WTC11 (cell line): ENCODE measurements at places on chromosomes 11 and 22. TPM values are rescaled to one million over a fixed set of nuclear protein-coding genes. Genes with fewer than 3 reads are reported as not detected.

GRCh38 chr11:18332302-18332701 lies 9.9 kb downstream of the GTF2H1 start:
- no peaks in the 10 kb centered on the region for H3K27me3 ChIP-seq
- H3K4me3 ChIP-seq: no peak overlapping the region
- H3K36me3 ChIP-seq: peaks cover 35% of the 10 kb centered on the region
- H3K27ac ChIP-seq: peak overlapping the region; percentile 74

DNA sequence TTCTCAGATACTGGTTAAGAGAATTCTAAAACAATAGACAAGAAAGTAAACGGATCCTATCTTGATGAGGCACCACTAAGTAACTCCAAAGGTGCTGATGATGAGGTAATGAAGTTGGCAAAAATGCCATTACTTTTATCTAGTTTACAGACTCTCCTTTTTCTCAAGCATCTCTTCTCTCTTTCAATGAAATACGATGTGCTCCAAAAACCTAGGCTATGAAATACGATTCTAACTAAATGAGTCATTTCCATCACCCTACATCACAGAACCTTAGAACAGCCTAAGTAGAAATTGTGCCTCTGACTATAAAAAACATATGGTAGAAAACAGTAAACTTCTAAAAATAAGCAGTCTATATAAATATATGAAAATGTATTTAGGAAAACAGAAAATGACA lies 58.9 kb upstream of the ARHGAP32 start:
- no peaks in the 10 kb centered on the region for H3K27me3 ChIP-seq
- peaks cover 62% of the 10 kb centered on the region for H3K4me1 ChIP-seq
- DNase-seq: no peak
- no peak overlapping the region for H3K27ac ChIP-seq

- H3K4me3 ChIP-seq: no peak overlapping the region
- no peaks in the 10 kb centered on the region for H3K27me3 ChIP-seq
- H3K36me3 ChIP-seq: no peaks in the 10 kb centered on the region
These were observed 53.8 kb upstream of the LMO2 start for GRCh38 chr11:33945481-33946268.

DNA sequence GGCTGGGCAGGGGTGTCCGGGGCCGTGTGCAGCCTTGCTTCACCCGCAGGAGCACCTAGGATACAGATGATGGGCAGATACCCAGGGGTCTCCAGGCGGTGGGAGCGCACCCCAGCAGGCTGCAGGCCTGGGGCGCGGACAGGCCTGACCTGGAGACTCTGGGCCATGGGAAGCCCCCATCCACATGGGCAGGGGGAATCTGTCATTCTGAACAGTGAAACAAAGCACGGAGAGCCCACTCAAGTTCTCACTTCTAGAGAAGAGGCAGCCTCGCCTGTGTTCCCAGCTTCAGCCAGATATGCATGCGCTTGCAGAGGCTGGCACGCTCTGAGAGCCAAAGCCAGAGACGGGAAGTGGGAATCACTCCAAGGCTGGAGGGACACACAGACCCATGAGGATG lies 333.1 kb downstream of the BRD1 start:
- no peak for DNase-seq
- peaks cover 3% of the 10 kb centered on the region; the same call in 1 of the 2 replicates for H3K4me1 ChIP-seq
- no peak overlapping the region for H3K4me3 ChIP-seq
- no peak overlapping the region for H3K27ac ChIP-seq

CRYAB gene
- total RNA-seq: 1.3 to 2.1 TPM (median 1.4 TPM) in 3 replicates

DNA sequence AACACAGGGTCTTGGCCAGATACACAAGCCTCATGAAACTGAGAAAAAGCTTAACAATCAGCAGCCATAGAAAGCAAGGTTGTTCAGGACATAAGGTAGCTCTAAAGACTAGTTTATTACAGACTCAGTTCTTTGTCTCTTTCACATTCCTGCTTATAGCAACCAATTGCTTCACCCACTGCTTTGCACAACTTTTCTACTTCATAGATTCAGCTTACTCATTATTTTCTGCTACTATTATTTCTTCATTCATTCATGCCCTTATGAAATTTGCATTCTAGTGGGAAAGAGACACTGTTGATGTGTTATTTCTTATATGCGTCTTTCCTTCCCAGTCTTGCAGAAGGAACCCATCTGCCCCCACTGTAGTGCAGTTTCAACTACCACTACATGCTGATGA lies 4.7 kb downstream of the CCDC34 start:
- H3K4me3 ChIP-seq: no peak overlapping the region
- DNase-seq: no peak
- H3K36me3 ChIP-seq: no peaks in the 10 kb centered on the region
- H3K27ac ChIP-seq: no peak overlapping the region

GRCh38 chr11:126483621-126484195 lies 128.2 kb downstream of the ST3GAL4 start:
- H3K4me3 ChIP-seq: no peak overlapping the region
- no peaks in the 10 kb centered on the region for H3K27me3 ChIP-seq
- no peak overlapping the region for H3K27ac ChIP-seq
- H3K4me1 ChIP-seq: peaks cover 16% of the 10 kb centered on the region
- no peaks in the 10 kb centered on the region for H3K36me3 ChIP-seq
- DNase-seq: no peak

GRCh38 chr11:70755410-70756158 lies 357.3 kb downstream of the CTTN start:
- peaks cover 6% of the 10 kb centered on the region for H3K27me3 ChIP-seq
- H3K27ac ChIP-seq: no peak overlapping the region; the same call in 1 of the 2 replicates
- peak; percentile 90 for DNase-seq
- H3K4me1 ChIP-seq: peaks cover 15% of the 10 kb centered on the region

DNA sequence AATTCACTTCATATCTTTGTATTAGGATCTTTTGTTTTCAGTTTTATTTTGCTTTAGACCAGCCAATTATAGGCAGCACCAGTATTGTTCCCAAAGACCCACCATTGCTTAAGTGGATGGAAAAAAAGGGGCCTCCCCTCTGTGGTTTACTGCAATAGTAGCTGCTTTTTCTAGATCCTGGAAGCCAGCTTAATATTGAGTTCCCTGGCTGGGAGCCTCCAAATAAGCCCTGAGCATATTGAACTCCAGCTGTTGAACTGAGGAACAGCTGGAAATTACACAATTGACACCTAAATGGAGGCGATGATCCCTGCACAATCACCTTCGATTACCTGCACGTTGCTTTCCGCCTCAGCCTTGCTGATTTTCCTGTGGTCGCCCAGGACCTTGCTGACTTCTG lies 576.0 kb downstream of the SOX6 start:
- H3K36me3 ChIP-seq: no peaks in the 10 kb centered on the region
- H3K4me1 ChIP-seq: peaks cover 16% of the 10 kb centered on the region
- H3K27ac ChIP-seq: no peak overlapping the region

HPS4 gene
- 41.1 to 48.1 TPM (median 42.7 TPM) in 3 replicates for total RNA-seq

GRCh38 chr22:42884616-42885375 lies 27.7 kb upstream of the ARFGAP3 start:
- peaks cover 45% of the 10 kb centered on the region for H3K36me3 ChIP-seq
- DNase-seq: no peak
- no peak overlapping the region for H3K4me3 ChIP-seq
- no peak overlapping the region for H3K27ac ChIP-seq
- H3K4me1 ChIP-seq: peaks cover 10% of the 10 kb centered on the region
- no peaks in the 10 kb centered on the region for H3K27me3 ChIP-seq

- no peaks in the 10 kb centered on the region for H3K36me3 ChIP-seq
- no peak overlapping the region for H3K27ac ChIP-seq
- no peak overlapping the region for H3K4me3 ChIP-seq
- no peaks in the 10 kb centered on the region for H3K27me3 ChIP-seq
- H3K4me1 ChIP-seq: peaks cover 32% of the 10 kb centered on the region
- DNase-seq: no peak
These were observed 106.9 kb downstream of the ZBTB16 start for GRCh38 chr11:114166362-114166761.

- no peak overlapping the region for H3K27ac ChIP-seq
- peaks cover 67% of the 10 kb centered on the region for H3K27me3 ChIP-seq
- no peaks in the 10 kb centered on the region for H3K36me3 ChIP-seq
- no peak overlapping the region for H3K4me3 ChIP-seq
- no peak for DNase-seq
These were observed 96.2 kb downstream of the RASSF10 start for GRCh38 chr11:13105237-13105844.

- DNase-seq: no peak
- H3K4me3 ChIP-seq: no peak overlapping the region
- H3K4me1 ChIP-seq: peaks cover 6% of the 10 kb centered on the region; the same call in 1 of the 2 replicates
- no peaks in the 10 kb centered on the region for H3K27me3 ChIP-seq
- no peak overlapping the region; the same call in 1 of the 2 replicates for H3K27ac ChIP-seq
These were observed 51.1 kb downstream of the COMMD9 start for GRCh38 chr11:36238036-36238631.

GRCh38 chr22:45452565-45453379 lies 39.3 kb downstream of the RIBC2 start:
- no peaks in the 10 kb centered on the region for H3K27me3 ChIP-seq
- H3K4me3 ChIP-seq: no peak overlapping the region
- H3K36me3 ChIP-seq: no peaks in the 10 kb centered on the region
- no peaks in the 10 kb centered on the region for H3K4me1 ChIP-seq

DNA sequence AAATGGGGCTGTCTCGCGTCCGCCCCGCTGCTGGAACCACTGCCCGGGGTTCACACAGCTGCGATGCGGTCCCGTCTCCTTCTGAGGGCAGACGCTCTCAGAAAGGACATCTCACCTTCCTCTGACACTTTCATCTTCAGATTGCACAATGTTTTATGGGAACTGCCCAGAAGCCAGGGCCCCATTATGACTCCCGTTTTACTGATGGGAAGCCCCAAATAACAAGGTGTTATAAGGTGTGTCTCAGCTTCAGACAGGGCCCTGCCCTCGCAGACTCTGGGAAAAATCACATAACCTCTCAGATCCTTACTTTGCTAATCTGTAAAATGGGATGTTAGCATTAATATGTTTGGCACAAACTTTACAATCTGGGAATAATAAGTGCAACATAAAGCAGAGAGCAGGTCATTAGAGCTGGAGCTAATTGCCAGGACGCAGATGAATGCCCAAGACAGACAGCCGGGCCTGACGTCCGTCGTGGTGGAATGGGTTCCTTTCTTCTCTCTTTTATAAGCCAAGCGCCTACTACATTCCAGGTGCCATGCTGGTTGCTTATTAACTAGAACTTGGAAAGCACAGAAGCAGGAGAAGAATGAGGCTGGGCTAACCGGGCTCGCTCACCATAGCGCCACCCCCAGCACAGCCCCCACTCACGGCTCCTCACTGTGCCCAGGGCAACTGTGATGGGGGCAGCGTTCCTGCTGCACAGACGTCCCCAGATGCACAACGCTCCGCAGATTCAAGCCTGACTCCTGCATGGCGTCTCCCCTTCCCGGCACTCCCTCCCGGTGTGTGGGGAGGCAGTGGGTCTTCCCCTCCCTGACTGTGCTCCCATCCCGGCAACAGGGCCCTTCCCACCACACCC lies 43.8 kb downstream of the TRMU start:
- no peak for DNase-seq
- peaks cover 34% of the 10 kb centered on the region for H3K4me1 ChIP-seq

TRIM68 gene
- total RNA-seq: 8.2 to 10.7 TPM (median 8.7 TPM) in 3 replicates

DNA sequence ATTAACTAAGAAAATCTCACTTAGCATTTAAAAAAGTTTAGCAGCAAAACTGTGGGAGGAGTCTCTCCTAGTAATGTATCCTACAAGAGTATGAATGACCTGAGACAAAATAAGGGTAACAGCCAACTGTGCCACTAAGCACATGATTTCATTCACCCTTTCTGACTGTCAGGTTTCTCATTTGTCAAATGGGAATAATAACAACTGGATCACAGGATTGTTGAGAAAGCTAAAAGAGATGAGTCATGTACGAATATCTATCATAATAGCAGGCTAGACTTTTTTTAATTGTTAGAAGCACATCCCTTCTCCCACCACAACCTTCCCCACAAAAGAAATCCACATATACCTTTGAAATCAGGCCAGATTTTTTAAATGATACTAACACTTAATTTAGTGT lies 39.5 kb downstream of the MTMR2 start:
- H3K36me3 ChIP-seq: peaks cover 8% of the 10 kb centered on the region
- H3K27me3 ChIP-seq: no peaks in the 10 kb centered on the region
- H3K27ac ChIP-seq: no peak overlapping the region
- DNase-seq: no peak

DNA sequence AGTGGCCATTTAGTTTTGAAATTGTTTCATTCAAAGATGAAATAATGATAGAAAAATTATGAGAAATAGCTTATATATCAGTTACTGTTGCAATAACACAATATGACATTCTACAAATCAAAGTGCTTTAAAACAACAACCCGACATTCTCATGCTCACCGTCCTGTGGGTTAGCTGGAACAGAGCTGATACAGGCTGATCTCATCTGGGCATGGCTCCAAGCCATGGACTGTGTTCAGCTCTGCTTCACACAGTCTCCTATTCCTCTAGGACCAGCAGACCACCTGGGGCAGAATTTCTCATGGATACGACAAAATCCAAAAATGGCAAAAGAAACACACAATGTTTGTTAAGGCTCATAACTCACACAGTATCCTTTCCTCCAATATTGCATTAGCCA lies 178.6 kb downstream of the CNTN5 start:
- peaks cover 60% of the 10 kb centered on the region for H3K4me1 ChIP-seq
- H3K27me3 ChIP-seq: no peaks in the 10 kb centered on the region
- H3K27ac ChIP-seq: peak overlapping the region; percentile 29; the same call in 1 of the 2 replicates
- H3K36me3 ChIP-seq: no peaks in the 10 kb centered on the region
- no peak for DNase-seq

DNA sequence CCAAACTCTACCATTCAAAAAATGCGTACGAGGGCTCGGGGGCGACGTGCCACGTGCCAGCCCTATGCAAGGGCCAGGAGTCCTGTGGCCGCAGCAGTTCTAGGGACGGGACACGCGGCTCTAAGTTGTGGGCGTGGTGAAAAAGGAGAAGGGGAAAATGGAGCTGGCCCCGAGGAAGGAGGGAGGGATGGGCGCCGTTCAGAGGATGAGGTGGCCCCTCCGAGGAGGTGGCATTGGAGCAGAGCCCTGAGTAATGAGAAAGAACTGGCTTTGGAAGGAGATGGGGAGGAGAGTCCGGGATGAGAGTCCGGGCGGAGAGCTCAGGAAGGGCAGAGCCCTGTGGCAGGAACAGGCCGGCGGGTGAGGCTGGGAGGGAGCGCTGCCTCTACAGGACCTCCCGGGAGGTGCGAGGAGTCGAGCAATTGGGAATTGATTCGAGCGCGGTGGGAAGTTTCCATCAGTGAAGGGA lies 21.0 kb downstream of the OTUB1 start:
- peaks cover 18% of the 10 kb centered on the region for H3K4me1 ChIP-seq
- peaks cover 8% of the 10 kb centered on the region for H3K36me3 ChIP-seq
- DNase-seq: peak; percentile 49
- H3K27me3 ChIP-seq: peaks cover 98% of the 10 kb centered on the region
- peak overlapping the region; percentile 69 for H3K4me3 ChIP-seq

- H3K4me1 ChIP-seq: no peaks in the 10 kb centered on the region
- H3K36me3 ChIP-seq: no peaks in the 10 kb centered on the region
- DNase-seq: no peak
- no peak overlapping the region for H3K27ac ChIP-seq
These were observed 7.9 kb downstream of the CSRP3 start for GRCh38 chr11:19193916-19194315.

- H3K27me3 ChIP-seq: no peaks in the 10 kb centered on the region
- no peak overlapping the region for H3K27ac ChIP-seq
- H3K4me3 ChIP-seq: no peak overlapping the region
- no peaks in the 10 kb centered on the region for H3K4me1 ChIP-seq
- no peak for DNase-seq
- no peaks in the 10 kb centered on the region for H3K36me3 ChIP-seq
These were observed 168.9 kb downstream of the MIAT start for GRCh38 chr22:26825960-26826935.
